ENCODE measurements at places on chromosomes 6 and 20.

GRCh38 chr6:30441171-30441570 is 48.1 kb upstream of the HLA-E start:
- DNase-seq: no peak

- DNase-seq: no peak
These were observed 133.2 kb downstream of the B3GAT2 start for GRCh38 chr6:70823651-70824050.

GRCh38 chr6:75893058-75893775 is 144.2 kb downstream of the MYO6 start:
- no peak for DNase-seq

- peak; percentile 61 for DNase-seq
These were observed 19.4 kb downstream of the DSTN start for GRCh38 chr20:17589161-17589834.

DNA sequence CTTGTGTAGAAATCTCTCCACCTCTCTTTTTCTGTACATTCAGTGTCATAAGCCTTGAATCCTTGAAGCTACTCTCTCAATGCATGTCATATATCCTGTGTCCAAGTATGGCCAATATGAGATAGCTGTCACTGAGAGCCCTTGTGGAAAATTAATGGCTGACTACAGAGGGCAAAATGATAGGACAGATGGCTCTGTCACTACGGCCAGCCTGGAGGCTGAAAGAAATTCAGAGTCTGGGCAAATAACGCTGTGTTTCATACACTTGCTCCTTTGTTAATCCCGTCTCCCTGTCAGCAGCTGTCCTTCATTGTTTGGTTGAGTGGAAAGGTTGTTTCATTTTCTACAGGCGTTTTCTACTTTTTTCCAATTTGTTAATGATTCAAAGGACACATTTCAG is 70.4 kb upstream of the VGLL2 start:
- no peak for DNase-seq

- no peak for DNase-seq
These were observed 342.8 kb downstream of the PTPRT start for GRCh38 chr20:42846784-42847490.

DNA sequence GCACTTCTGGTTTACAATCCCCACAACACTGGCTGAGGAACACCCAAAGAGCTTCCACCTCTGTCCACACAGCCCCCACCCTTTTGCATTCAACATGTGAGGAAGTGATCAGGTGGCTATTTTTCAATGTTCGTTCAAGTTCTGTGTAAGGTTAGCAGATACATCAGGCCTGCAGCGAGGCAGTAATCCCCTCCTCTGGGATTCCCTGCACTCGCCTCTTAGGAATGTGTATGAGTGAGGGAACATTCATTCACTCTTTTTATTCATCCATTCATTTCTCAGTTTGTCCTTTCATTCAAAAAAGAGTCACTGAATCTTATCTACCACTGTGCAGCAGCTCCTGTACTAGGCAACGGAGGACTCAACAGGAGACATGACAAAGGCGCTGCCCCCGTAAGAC is 236.4 kb upstream of the PRDM1 start:
- DNase-seq: no peak

GRCh38 chr6:136723780-136724179 is 68.5 kb downstream of the MAP3K5 start:
- DNase-seq: no peak

GRCh38 chr20:52493171-52493721 is 301.7 kb upstream of the ZFP64 start:
- DNase-seq: no peak
